ENCODE measurements at places on chromosomes 12 and 14. TPM values are rescaled to one million over a fixed set of nuclear protein-coding genes. Genes with fewer than 3 reads are reported as not detected.

Gene RHEBL1
- polyA plus RNA-seq, result 2.2 TPM

Gene ACOT4
- 0.75 TPM for polyA plus RNA-seq

Gene LBHD2
- not detected for polyA plus RNA-seq

Gene EGLN3
- not detected for polyA plus RNA-seq

Gene OR6C76
- polyA plus RNA-seq, result not detected

Gene FGF6
- not detected for polyA plus RNA-seq

Gene GDF3
- polyA plus RNA-seq, result 3.1 TPM

Gene RNASE13
- polyA plus RNA-seq, result not detected

Gene EFS
- polyA plus RNA-seq, result 0.03 TPM

Gene WNT1
- not detected for polyA plus RNA-seq

Gene TROAP
- polyA plus RNA-seq, result 31.7 TPM

Gene RND1
- polyA plus RNA-seq, result 5.2 TPM

Gene SYCP3
- polyA plus RNA-seq, result not detected

Gene SOX5
- 0.24 TPM for polyA plus RNA-seq
